ENCODE measurements at places on chromosomes 1 and 21.

DNA sequence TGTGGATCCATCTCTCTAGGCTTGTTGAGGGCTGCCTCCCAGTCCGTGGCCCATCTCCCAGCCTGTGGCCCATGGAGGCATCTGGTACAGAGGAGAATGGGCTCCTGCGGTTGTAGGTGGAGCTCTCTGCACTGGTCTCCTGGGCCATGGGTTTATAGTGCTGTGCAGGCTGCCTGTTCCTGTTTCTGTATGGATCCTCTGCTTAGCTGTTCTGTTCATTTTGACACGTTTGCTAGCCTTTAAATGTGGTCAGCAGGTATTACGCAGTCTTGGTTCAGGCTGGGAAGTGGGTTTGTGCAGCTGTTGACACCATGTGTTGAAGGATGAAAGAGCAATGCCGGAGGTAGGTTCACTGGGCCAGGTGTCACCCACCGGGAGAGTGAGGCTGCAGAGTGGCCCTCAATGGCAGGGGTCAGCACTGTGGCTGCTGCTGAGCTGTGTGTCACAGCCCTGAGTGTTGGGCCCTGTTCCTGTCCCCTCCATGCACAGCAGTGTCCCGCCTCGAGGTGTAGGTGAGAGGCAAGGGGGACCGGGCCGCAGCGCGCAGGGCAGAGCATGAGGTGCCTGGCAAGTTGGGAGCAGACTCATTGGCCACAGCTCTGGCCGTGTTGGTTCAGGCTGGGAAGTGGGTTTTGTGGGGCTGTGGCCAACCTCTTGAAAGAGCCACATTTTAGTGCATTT is 39.0 kb downstream of the SNAP47 start:
- DNase-seq: no peak

GRCh38 chr1:175572932-175573868 is 170.2 kb downstream of the TNR start:
- DNase-seq: no peak

GRCh38 chr1:219621047-219621786 is 8.3 kb upstream of the ZC3H11B start:
- DNase-seq: no peak

DNA sequence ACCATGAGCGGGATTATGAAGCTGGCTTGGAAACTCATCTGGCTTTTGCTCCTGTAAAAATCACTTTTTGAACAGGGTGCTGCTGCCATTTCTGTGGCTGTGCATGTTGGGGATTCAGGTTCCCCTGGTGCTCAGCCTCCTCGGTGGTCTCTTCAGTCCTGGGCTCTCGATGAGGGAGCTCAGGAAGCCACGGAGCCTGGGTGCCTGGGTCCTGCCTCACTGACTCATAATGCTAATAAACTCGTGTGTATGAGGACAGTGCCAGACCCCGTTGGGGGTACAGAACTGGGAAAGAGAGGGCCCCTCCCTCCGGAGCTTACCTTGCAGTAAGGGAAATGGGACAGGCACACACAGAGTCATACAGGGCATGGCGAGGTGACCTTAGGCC is 5.8 kb downstream of the COQ8A start:
- DNase-seq: no peak

DNA sequence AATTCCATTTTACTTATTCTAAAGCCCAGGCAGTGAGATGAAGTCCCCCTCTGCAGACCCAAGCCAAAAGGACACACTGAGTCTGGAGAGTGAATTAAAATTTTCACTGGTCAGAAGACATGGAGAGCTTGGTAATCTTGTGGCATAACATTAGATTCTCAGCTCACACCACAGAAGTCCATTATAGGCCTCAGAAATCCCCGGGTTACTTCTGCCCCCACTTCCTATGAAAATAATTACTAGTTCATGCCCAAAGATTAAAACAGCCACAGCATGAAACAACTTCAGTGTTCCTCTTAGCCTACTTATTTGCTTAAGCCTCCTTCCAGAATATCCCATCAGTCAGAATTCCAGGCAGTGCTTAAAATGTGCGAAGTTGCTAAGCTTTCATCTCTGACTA is 123.3 kb downstream of the ZC3H11B start:
- DNase-seq: no peak

GRCh38 chr1:59292562-59292961 is 4.3 kb upstream of the FGGY start:
- peak; percentile 89 for DNase-seq

GRCh38 chr1:112319371-112320040 is 76.5 kb upstream of the CTTNBP2NL start:
- no peak for DNase-seq

DNA sequence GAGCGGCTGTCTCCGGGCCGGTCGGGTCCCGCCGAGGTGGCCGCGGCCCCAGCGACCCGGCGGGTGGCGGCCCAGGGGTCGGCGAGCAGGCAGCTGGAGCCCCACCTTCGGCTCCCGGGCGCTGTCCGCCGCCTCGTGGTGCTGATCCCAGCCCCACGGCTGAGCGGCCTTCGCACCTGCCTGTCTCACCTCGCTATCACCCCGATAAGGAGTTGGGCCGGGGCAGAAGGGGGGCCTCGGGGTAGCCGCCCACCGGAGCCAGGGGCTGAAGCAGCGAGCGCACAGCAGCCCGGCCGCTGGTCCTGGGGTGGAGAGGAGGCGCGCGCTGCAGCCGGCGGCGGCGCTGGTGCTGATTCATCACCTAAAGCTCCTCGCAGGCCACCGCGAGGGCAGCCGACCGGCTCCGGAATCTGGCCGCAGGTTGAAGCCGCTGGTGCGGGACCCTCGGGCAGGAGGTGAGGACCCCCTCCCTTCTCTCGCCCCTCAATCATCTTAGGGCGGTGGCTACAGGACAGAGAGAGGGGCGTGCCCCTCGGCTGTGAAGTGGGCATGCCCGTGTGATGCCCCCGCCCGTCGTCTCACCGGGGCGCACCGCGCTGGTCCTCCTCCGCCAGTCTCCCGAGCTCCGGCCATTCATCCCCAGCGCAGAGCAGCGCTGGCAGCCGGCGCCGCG is 575 bp downstream of the TRIM67 start:
- DNase-seq: no peak

- no peak for DNase-seq
Observed at GRCh38 chr1:224226849-224227502, 43.9 kb downstream of the DEGS1 start.

DNA sequence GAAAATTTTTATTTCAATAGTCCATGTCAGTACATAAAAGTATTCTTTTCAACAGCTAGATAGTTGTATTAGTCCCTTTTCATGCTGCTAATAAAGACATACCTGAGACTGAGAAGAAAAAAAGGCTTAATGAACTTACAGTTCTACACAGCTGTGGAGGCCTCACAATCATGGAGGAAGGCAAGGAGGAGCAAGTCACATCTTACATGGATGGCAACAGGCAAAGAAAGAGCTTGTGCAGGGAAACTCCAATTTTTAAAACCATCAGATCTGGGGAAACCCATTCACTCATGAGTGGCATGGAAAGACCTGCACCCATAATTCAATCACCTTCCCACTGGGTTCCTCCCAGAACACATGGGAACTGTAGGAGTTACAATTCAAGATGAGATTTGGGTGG is 50.7 kb downstream of the PTGFR start:
- no peak for DNase-seq

DNA sequence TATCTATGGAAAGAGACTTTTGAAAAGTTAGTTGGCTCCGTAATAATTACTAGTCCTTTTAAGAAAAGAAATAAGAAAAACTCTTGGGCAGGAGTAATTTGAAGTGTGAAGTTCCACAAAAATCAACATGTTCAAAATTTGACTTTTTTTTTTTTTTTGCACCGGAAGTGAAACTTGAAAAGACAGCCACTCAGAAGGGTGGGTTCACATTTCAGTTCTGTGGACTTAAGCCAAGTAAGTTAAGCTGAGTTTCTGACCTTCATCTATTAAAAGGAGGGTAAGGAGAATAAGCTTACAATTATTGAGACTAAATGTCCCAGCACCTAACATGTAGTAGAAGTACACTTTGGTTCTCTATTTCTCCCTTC is 11.0 kb downstream of the RO60 start:
- DNase-seq: no peak

DNA sequence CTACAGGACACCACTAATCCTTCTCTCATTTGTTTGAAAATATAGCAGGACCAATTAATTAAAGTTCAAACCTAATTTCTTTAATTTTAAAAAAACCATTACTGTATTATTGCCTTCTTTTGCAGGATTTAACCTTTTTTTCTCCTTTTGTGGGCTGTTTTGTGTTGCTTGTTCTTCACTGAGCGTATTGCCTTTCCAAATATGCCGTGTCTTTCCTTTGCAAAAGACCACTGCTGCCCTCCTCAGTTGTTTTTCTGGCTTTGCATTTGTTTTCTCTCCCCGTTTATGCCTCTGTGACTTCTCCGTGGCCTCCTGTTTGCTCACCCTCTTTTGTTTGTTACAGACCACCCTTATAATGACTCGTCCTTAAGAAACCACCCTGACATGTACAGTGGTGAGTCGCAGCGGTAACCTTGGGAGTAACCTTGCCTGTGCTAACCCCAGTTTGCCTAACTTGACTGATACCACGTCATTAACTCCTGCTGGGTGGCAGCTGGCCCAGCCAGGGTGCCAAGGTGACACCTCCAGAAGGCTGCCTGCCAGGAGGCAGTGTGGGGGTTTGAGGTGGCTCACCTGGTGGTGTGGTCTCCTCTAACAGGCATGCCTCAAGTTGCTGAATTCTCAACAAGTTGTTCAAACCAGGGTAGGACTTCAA is 81.1 kb upstream of the CNTN2 start:
- no peak for DNase-seq

DNA sequence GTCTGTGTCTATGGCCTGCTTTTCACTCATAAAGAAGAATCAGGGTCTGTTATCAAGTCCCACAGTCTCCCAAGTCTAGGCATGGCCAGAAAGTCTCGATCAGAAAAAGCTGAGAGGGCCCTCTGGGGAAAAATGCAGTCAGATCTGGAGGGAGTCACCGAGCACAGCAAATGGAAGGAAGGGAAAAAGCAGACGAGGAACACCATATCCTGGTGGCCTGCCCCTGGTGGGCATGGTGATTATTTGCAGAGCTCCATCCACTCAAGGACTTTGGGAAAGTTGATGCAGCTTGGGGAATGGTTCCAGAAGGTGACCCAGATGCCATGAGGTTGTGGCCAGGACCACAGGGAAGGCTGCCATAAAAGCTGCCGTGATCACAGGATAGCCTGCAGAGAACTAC is 189.1 kb downstream of the CLIC6 start:
- no peak for DNase-seq

GRCh38 chr1:67729872-67730271 is 44.9 kb downstream of the GADD45A start:
- no peak for DNase-seq

GRCh38 chr1:94031591-94031990 is 89.4 kb downstream of the ABCA4 start:
- no peak for DNase-seq

DNA sequence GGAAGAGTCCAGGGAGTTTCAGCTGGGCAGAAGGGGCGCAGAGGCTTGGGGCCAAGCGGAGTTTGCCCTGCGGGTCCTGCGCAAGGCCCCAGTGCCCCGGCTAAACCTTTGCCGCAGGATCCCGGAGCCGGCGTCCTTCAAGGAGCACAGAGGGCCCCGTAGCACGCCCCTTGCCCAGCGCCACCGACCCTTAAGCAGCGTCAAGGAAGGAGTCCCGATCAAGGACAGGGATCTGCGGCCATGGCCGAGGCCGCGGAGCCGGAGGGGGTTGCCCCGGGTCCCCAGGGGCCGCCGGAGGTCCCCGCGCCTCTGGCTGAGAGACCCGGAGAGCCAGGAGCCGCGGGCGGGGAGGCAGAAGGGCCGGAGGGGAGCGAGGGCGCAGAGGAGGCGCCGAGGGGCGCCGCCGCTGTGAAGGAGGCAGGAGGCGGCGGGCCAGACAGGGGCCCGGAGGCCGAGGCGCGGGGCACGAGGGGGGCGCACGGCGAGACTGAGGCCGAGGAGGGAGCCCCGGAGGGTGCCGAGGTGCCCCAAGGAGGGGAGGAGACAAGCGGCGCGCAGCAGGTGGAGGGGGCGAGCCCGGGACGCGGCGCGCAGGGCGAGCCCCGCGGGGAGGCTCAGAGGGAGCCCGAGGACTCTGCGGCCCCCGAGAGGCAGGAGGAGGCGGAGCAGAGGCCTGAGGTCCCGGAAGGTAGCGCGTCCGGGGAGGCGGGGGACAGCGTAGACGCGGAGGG is 520 bp downstream of the CLIC6 start:
- no peak for DNase-seq

DNA sequence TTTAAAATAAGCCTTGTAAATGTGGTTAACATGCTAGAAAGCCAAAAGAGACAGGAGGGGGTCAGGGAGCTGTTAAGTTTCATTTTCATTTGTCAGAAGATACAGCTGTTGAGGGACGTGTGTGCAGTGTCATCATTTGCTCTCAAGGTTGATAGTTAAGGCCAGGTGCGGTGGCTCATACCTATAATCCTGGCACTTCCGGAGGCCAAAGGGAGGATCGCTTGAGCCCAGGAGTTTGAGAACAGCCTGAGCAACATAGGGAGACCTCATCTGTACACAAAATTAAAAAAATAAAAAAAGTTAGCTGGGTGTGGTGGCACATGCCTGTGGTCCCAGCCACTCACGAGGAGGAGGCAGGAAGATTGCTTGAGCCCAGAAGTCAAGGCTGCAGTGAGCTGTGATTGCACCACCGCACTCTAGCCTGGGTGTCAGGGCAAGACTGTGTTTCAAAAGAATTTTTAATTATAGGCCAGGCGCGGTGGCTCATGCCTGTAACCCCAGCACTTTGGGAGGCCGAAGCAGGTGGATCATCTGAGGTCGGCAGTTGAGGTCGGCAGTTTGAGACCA is 22.7 kb downstream of the ZBTB8OS start:
- peak; percentile 63 for DNase-seq

- no peak for DNase-seq
Observed at GRCh38 chr1:151988405-151988923, 5.2 kb downstream of the S100A10 start.

DNA sequence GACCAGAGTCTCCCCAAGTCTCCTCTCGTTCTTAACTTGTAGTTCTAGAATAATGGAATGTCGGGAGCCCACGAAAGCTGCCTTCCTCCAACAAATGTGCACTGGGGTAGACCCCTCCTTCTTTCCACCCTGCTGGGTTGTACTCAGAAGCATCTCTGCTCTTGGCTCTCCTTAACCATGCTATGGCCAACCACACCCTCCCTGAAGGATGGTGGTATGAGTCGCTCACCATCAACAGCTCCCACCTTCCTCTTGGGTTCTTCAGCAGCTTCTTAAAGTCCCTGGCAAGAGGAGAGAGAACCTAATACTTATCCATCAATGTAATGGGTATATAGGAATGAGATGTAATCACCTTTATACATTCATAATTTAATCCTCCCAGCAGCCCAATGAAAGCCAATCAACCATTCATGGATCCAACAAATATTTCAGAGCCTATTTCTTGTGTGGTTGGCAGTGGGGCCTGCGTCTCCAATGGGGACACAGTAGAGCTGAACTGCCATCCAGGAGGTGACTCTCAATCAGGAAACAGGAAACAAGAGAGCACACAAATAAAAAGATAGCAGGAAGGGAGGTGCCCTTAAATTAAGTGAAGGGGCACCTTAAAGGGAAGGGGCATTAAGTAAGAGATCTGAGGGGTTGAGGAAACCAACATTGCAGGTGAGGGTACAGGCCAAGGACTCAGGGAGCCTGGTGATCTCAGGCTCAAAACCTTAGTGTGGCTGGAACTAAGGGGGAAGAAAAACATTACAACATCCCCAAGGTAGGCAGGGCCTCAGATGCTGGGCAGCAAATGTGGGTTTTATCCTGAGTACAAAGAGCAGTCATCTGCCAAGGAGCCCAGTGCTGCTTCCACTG is 64.4 kb upstream of the ETS2 start:
- DNase-seq: no peak
